ENCODE measurements at places on chromosomes 4 and X. TPM values are rescaled to one million over a fixed set of nuclear protein-coding genes. Genes with fewer than 3 reads are reported as not detected.
A peak's percentile ranks its signal among the peaks of the same experiment; 100 is the strongest.

- no peak for DNase-seq
Measured at GRCh38 chr4:87240341-87240740, 19.9 kb upstream of the KLHL8 start.

DNA sequence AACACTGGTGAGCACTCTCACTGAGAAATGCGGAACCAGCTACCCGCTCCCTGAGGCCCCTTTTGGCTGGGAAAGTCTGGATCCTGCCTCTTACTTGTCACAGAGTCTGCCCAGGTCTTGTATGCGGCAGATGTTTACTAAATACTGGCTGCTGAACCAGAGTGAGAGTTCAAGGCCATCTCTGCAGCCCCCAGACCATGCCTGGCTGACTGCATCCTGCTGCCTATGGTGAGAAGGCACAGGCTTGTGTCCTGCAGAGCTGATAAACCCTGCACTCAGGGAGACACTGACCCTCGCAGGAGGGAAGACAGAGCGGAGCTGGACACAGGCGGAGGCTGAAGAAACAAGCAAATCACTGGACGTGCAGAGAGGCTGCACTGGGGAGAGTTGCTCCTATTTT, 46.5 kb downstream of the JAKMIP1 start:
- peak; percentile 10 for DNase-seq

GRCh38 chrX:149830192-149830873, 48.6 kb downstream of the MAGEA9 start:
- DNase-seq: peak; percentile 77

DNA sequence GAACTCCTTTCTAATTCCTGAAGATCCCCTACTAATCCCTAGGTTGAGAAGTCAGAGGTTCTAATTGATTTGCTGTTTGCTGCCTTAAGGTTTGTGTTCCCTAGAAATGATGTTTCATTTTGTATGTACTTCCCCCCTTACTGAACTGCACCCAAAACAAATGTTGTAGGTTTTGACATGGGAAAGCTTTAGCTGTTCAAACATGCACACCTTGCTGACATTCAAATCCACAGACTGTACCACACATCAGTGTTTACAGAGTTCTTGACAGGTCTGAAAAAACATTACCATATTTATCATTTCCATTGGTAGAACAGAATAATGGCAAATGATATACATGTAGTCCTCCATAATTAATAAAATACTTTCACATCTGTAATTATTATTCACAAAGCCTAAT, 18.2 kb downstream of the EGF start:
- DNase-seq: no peak

DNA sequence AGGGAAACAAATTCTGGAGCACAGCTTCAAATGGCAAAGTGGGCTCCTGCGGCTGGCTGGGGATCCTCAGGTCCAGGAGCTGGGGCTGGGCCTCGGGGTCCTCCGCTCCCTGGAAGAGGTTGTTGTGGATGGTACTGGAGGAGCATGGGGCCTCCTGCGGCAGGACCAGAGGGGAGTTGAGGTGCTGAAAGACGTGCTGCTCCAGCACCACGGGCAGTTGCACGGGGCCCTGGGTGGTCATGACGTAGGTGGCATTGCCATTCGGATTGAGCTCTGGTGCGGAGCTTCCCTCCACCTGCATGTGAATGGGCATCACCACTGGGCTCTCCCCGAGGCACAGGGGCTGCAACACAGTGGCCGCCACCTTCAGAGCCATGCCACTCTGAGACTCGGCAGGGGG, 59.7 kb downstream of the RAI2 start:
- no peak for DNase-seq

- no peak for DNase-seq
Measured at GRCh38 chr4:81786063-81786763, 314.5 kb upstream of the RASGEF1B start.

DNA sequence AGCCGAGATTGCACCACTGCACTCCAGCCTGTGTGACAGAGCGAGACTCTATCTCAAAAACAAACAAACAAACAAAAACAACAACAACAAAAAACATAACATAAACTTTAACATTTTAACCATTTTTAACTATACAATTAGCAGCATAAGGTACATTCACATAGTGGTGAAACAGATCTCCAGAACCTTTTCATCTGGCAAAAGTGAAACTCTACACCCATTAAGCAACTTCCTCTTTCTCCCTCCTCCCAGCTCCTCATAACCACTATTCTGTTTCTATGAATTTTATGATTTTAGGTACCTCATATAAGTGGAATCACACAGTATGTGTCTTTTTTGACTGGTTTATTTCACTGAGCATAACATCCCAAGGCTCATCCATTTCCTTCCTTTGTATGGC, 103.6 kb downstream of the FAM13A start:
- no peak for DNase-seq

DNA sequence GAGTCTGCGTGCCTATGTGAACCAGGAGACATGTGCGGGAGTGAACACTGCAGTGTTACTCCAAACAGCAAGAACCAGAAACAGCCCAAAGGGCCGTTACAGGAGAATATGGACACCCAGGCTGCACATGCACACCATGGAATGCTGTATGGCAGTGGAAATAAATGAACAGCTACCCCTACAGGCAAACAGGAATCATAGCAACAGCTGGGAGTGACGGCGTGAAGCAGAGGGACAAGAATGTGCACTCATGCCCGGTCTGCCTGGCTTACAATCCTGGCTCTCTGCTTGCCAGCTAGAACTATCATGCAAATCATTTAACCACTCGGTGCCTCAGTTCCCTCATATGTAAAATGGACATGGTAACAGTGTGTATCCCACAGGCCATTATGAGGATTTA, 16.6 kb downstream of the GPKOW start:
- DNase-seq: peak; percentile 47

Gene IL2
- total RNA-seq: not detected

Gene DMD
- 27.1 TPM for total RNA-seq
